NB4 (cell line): ENCODE measurements at places on chromosomes 6 and 20.
A peak's percentile ranks its signal among the peaks of the same experiment; 100 is the strongest.

DNA sequence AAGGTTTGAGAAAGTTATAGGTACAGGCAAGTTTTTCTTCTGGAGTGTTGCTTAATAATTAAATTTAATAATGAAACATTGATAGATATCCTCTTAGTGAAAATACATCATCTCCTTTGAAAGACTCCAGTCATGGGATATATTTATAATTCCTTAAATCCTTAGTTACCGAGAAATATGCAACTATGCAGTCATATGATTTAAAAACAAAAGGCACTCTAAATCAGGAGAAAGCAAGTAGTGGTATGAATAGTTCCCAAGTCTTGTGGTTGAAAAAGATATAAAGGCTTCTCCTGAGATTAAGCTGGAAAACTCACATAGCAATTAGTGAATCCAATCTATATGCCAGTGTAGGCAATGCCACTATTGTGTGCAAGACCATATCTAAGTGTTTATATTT is 475.4 kb downstream of the EYS start:
- no peak for DNase-seq

- no peak for DNase-seq
Observed at GRCh38 chr6:96743496-96743895, 93.8 kb downstream of the GPR63 start.

DNA sequence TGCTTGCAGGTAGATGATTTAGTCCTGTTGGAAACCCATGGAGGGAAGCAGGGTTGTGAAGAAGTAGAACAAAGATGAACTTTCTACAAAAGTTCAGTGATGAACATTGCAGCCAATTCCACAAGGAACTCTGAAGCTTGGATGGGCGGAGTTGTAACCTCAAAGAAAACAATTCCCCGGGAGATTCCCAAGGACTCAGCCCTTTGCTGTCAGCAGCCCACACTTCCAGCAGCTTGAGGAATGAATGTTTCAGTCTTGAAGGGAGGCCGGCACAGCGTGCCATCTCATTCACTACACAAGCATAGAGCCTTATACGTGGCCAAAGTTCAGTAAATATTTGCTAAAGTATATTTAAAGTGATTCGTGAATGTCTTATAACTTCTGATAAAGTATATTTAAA is 269.4 kb downstream of the NKAIN2 start:
- DNase-seq = no peak

DNA sequence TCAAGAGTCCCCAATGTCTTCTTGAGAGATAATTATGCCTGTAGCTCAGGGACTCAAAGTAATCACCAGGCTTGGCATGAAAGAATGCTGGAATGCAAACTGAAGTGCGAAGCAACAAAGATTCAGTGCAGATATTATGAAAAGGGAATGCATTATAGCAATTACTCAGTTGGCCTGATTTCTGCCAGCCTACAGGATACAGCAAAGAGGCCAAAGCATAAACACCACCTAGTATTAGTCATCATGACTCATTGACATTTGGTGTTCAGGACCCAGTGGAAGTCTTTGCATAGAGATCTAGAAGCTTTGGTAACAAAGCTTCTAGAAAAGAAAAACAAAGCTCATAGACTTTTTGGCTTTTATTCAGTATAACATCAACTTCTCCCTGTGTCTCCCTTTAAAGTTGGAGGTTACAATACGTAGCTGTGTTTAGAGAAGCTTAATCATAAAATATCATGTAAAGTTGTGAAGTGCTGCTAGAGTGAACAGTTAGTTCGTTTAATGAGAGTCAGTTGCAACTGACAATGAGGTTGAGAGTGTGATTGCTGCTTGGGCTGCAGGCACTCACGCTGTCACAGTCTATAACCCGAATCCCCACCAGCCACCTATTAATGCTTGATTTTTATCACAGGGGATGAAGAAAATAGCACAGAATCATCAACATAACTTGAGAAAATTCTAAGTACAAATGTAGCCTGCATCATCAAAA is 932.7 kb downstream of the TFAP2A start:
- DNase-seq = peak; percentile 19

DNA sequence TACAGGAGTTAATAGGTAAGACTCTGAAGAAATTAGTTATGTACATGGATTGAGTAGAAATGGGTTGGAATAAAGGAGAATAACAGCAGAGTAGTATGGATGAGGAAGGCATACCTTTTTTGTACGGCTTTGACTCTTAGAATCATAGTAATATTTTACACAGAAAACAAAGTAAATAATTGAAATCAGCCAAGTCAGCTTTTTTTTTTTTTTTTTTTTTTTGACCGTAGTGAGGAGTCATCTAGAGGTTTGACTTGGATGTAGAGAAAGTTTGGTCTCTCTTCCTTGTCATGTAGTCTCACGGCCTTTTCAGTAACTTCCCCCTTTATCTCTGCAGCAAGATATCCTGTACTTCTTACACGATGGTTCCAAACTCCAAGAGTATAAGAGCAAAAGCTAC is 158.9 kb downstream of the FLRT3 start:
- DNase-seq = no peak

GRCh38 chr20:38764567-38765318 is 16.5 kb downstream of the ACTR5 start:
- peak; percentile 70 for DNase-seq

DNA sequence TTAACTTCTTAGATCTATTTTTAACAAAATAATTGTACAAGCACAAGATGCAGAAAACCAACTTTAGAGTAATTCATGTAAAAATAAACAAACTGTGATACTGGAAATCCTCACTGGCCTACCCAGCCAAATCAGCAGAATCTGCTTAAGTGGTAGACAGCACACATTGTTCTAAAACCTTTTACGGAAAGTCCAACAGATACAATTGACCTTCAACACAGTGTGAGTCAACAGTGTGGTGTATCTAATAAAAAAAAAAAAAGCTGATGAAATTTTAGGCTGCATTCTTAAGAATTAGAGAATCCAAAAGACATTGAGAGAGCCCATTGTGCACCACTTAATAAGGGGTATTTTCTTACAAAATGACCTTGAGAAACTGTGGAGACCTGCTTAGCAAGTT is 174.5 kb downstream of the COL21A1 start:
- DNase-seq = no peak

GRCh38 chr6:57324538-57324937 is 7.1 kb downstream of the PRIM2 start:
- DNase-seq = peak; percentile 27

DNA sequence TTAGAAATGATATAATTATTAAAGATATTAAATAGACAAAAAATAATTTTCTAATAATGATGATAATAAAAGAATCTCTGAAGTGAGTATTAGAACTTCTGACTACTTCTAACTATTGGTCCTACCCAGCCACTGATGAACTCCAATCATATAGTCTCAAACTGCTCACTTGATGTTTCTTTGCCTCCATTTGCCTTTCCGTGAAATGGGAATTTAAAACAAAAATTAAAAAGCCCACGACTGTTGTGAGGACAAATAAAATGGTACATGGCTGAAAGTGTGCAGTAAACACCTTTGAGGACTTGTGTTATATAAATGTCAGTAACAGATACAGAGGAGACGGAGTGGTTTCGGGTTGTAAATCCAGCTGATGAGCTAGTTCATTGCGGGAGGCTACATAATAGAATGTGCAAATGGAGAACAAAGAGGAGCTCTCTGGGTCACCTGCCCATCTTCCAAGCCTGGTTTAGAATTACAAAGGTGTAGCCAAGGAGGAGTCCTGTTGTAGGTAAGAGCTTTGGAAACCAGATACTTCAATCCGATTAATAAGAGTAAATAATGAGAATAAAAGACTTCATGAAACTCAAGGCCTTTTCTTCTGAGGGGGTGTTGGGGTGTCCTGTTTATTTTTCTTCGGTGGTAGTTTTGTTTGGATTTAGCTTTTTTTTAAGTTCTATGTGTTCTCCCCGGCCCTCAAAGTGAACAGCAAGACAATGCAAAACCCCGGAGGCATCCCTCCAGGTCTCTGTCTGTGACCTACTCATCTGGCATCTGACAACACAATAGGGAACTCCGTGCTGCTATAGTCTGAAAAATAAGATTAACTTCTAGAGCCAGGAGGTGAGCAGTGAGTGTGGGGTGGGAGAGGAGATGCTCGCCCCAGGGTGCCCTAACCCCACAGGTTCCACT is 4.4 kb upstream of the PXDC1 start:
- DNase-seq = no peak
